Hindlimb muscle (tissue), 1 donor: ENCODE measurements at places on chromosomes 11 and 22. TPM values are rescaled to one million over a fixed set of nuclear protein-coding genes. Genes with fewer than 3 reads are reported as not detected.

- no peak for DNase-seq
These were observed 134.0 kb downstream of the NTM start for GRCh38 chr11:131504199-131504949.

DNA sequence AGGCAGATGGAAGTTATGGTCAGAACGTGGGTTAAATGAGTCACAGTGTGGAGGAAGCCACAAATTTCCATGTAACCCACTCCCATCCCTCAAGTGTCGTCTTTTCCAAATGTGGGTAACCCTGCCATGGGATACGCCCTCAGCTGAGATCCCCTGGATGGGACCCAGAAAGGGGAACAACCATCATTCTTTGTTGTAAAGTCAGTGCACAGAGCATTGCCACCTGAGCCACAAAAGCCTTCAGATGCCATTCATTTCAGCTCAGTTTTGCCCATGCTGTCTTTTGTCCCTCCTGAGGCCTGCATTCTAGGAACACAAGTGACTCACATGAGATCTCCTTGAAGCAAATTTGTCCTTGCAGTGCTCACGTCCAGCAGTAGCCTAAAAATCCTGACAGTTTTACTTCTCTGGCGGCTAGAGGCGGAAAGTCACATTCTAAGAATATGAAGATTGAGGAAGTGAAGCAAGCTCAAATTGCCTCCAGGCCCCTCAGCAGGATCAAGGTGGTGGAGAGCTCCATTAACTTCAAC, 30.6 kb downstream of the MMP13 start:
- DNase-seq = no peak

DNA sequence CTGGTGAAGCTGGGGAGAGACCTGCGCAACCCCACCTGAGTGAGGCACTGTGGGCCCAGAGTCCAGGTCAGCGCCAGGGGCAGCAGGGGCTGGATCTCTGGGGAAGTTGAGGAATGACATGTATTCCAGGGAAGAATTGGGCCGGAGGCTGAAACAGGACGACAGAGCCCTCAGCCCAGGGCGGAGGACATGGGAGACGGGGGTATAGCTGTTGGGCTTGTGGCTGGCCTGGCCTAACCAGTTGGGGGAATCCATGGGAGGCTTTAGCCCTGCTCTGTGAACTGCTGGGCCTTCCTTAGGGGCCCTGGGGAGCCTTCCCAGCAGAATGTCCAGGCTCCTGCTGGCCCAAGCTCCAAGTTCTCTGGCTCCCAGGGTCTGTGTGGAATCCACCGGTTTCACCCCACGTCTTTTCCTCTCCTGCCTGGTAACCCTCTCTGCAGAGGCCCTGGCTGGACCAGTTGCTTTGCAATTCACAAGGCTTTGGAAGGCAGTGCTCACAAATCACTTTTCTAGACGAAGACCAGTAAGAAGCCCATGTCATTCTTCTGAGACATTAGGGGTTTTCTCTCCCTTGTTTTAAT, 50.4 kb upstream of the KCNQ1OT1 start:
- DNase-seq = no peak

KCNJ4 gene
- 1.6 TPM for polyA plus RNA-seq

GRCh38 chr11:95450547-95451123, 219.6 kb upstream of the SESN3 start:
- no peak for DNase-seq

DNA sequence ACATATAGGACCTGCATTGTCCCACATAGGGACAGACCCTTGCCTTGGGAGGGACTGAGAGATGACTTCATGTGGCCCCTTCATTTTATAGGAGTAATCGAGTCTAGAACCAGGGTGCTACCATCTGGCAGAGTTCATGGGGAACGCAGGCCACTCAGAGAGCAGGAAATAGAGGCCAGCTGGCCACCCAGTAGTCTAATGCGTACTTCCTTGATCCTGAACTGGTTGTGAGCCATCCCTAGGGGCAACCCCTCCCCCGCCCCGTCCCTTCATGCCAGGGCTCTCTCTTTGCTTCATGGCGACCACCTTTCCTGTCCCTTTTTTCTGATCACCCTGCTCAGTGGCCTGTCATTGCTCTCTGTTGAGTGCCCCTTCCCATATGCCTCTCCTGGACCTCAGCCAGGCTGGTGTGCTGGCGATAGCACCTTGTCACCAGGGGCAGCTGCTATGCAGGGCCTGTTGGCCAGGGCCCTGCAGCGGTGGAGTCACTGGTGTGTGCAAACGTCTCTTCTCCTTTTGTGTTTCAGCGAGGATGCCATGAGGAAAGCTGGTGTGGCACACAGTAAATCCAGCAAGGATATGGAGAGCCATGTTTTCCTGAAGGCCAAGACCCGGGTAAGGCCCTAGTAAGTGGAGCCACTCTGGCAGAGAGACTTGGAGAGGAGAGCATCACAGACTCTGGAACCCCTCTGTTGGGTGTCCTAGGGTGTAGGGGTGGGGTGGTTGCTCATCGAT, 29.3 kb downstream of the MED15 start:
- DNase-seq = no peak

GRCh38 chr11:36097219-36097650, 153.4 kb downstream of the LDLRAD3 start:
- DNase-seq = no peak

GRCh38 chr22:36301851-36302250, 48.9 kb downstream of the APOL1 start:
- no peak for DNase-seq

- no peak for DNase-seq
These were observed 19.7 kb downstream of the ALG9 start for GRCh38 chr11:111851636-111852035.

SLC17A6 gene
- polyA plus RNA-seq = not detected

- DNase-seq = no peak
These were observed 1339.5 kb downstream of the BRD1 start for GRCh38 chr22:48488149-48488551.

DNA sequence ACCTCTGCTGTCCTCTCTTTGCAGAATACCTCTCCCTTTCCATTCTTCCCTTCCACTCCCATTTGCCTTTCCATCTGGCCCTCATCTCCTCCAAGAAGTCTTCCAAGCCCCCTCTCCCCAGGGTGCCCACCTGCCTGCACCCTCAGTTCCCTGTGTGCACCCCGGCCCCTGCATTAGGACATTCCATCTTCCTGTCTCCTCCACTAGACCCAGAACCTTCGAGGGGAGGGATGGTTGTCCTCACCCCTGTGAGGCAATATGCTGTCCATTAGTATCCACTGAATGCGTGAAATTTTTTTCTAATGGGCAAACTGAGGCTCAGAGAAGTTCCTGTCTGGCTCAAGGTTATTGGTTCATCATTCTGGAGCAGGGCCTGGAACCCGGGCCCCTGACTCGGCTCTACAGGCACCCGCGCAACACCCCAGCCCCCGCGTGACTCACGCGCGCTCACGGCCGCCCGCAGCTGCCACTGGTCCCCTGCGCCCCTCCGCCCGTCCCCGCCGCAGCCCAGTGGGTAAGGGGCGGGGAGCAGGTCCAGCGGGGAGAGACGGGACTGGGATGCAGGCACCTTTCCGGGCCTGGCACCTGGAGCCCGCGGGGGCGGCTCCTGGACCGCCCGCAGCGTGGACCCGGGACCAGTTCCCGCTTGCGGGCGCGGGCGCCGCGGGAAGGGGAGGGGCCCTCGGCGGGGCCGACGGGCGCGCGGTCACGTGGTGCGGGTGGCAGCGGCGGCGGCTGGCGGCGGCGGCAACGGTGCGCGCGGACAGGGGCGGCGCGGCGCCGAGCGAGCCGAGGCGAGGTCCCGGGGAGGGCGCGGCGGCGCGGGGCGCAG, 7.0 kb downstream of the SEPTIN3 start:
- no peak for DNase-seq

FAM76B gene
- polyA plus RNA-seq = 23.3 TPM

- no peak for DNase-seq
These were observed 37.8 kb upstream of the TH start for GRCh38 chr11:2209370-2209801.

GRCh38 chr11:125165111-125165842, 726 bp downstream of the PKNOX2 start:
- DNase-seq = no peak

GRCh38 chr22:49685116-49685515, 142.6 kb downstream of the BRD1 start:
- DNase-seq = no peak

- no peak for DNase-seq
These were observed 74.7 kb downstream of the SC5D start for GRCh38 chr11:121367001-121367843.

- DNase-seq = no peak
These were observed 639.7 kb downstream of the TBC1D22A start for GRCh38 chr22:47401976-47402770.

CARD18 gene
- polyA plus RNA-seq = not detected

DNA sequence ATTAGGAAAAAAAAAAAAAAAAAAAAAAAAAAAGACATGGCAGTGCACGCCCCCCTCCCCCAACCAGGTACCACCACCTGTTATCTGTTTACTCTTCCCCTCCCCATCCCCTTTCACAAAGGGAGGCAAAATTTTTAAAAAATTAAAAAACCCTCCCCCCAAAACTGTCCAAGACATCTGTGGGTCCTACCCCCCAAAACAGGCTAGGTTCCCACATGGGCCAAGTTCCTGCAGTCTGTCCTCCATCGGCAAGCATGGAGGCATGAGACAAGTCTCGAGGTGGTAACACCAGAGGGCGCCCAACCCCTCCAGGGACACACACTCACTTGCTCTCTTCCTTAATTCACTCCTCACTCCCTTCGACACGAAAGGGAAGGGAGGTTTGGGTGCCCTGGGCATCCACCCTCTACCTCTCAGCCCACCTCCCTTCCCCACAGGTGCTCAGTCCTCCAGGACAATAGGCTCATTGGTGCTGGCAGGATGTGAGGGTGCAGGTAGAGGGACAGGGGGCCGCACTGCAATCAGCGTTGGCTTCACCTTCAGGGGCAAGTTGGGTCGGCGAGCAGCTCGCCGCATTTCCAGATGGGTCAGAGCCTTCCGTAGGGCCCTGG, 2.2 kb upstream of the TUT1 start:
- no peak for DNase-seq

GRCh38 chr11:72629266-72629665, 45.0 kb downstream of the PDE2A start:
- no peak for DNase-seq

DNA sequence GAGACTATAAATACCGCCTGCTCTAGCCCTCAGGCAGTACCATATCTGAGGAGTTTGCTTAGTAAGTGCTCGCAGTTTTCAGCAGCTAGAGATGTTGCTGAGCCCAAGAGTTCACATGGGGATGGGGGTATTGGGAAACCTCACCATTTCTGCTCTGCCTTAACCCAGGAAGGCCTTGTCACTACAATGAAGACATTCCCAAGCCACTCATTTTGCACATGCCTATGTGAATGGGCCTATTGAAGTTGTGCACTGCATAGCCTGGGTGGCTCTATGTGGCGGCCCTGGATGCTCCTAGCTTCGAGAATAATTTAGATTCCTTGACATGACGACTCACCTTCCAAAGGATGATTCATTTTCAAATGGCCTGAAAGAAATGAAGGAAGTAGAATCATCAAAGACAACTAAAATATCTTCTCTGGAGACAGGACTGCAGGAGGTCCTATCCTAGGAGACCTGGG, 163.4 kb downstream of the ADAMTS15 start:
- DNase-seq = no peak

OR8H2 gene
- polyA plus RNA-seq = not detected

- no peak for DNase-seq
These were observed 4.0 kb downstream of the BSX start for GRCh38 chr11:122977470-122978298.

DNA sequence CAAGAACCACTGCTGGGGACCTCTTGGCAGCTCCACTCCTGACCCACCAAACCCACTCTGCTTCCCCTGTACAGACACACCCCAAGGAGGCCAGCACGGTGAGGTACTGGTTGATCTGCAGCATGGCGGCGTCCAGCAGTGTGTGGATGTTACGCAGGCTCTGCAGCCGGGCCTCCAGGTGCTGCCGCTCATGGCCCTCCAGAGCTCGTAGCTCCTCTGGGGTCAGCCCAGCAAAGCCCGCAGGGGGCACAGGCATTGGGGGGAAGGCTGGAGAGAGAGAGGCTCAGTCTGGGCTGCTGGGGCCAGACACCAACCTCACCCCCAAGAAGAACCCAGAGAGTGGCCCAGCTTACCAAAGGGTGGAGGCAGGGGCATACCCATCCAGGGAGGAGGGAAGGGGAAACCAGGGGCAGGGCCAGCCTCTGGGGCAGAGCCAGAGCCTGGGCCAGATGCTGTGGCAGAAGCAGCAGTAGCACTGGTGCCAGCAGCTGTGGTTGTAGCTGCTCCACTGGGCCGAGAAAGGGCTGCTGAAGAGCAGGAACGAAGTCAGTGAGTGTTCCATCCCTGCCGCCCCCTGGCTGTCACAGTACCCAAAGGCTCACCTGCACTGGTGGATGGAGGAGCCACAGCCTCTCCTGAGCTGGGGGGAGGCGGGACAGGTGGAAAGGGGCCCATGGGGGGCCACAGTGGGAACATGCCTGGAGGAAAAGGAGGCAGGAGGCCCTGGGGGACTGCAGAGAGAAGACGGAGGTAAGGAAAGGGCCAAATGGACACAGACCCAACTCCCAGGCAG, 4.5 kb downstream of the SYVN1 start:
- no peak for DNase-seq

DNA sequence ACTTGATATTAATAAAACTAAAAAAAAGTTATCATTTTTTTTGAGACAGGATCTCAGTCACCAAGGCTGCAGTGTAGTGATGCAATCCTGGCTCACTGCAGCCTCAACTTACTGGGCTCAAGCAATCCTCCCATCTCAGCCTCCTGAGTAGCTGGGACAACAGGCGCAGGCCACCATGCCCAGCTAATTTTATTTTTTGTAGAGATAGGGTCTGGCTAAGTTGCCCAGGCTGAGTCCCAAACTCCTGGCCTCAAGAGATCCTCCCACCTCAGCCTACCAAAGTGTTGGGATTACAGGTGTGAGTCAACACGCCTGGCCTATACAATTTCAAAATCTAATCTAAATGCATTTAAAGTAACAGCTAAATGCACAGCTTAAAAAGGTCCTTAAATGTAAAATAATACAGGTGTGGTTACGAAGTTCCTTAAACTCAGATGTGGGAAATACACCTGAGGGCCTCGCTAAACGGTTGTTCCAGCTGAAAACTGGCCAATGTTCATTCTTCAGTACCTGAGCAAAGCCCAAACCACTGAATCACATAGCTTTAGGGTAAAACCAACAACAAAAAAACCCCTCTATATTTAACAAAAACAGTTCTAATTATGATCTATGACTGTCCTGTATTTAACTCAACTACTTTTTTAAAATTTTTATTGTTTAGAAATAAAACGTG, 11.8 kb downstream of the NAP1L4 start:
- no peak for DNase-seq

CCDC73 gene
- polyA plus RNA-seq = not detected

DNA sequence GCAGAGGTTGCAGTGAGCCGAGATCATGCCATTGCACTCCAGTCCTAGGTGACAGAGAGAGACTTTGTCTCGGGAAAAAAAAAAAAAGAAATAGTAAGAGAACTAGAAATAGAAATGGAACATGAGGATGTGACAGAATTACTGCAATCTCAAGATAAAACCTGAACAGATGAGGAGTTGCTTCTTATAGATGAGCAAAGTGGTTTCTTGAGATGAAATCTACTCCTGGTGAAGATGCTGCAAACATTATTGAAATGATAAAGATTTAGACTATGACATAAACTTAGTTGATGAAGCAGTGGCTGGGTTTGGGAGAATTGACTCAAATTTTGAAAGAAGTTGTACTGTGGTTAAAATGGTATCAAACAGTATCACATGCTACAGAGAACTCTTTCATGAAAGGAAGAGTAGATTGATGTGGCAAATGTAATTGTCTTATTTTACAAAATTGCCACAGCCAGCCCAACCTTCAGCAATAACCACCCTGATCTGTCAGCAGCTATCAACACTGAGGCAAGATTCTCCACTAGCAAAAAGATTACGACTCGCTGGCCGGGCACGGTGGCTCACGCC, 13.7 kb downstream of the XNDC1N start:
- no peak for DNase-seq

- DNase-seq = peak; percentile 72
These were observed at the start of gene PTPMT1 for GRCh38 chr11:47565340-47566148. TSS of gene PTPMT1 (plus strand) at chr11:47565599. CDS start at chr11:47565623, 24 bp downstream.

GRCh38 chr11:93481279-93481678, 61.9 kb downstream of the SMCO4 start:
- DNase-seq = no peak
